ENCODE measurements at places on chromosomes 2 and 18.
A peak's percentile ranks its signal among the peaks of the same experiment; 100 is the strongest.

DNA sequence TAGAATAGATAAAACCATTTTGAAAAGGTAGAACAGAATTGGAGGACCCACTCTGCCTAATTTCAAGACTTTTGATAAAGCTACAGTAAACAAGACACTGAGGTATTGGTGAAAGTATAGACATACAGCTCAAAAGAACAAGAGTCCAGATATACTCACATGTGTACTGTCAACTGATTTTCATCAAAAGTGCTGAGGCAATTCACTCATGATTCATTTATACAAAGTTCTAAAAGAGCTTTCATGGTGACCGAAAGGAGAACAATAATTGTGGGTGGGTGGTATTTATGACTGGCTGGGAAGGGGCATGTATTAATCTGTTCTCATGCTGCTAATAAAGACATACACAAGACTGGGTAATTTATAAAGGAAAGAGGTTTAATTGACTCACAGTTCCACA is 7.3 kb downstream of the MAP4K3 start:
- H3K27me3 ChIP-seq, result no peaks in the 10 kb centered on the region
- H3K4me3 ChIP-seq, result no peak overlapping the region
- H3K4me1 ChIP-seq, result peaks cover 38% of the 10 kb centered on the region
- H3K36me3 ChIP-seq, result no peaks in the 10 kb centered on the region
- no peak for DNase-seq

- no peak overlapping the region for H3K27ac ChIP-seq
- H3K4me3 ChIP-seq, result no peak overlapping the region
- no peaks in the 10 kb centered on the region for H3K27me3 ChIP-seq
- H3K4me1 ChIP-seq, result peaks cover 9% of the 10 kb centered on the region
These were observed 52.4 kb downstream of the FAM168B start for GRCh38 chr2:131040661-131041401.

- DNase-seq, result no peak
- H3K27ac ChIP-seq, result no peak overlapping the region
- peaks cover 4% of the 10 kb centered on the region for H3K4me1 ChIP-seq
- no peak overlapping the region for H3K4me3 ChIP-seq
- no peaks in the 10 kb centered on the region for H3K36me3 ChIP-seq
These were observed 2.2 kb downstream of the IL36RN start for GRCh38 chr2:113061241-113061640.

- H3K27ac ChIP-seq, result no peak overlapping the region
- no peak for DNase-seq
- no peak overlapping the region for H3K4me3 ChIP-seq
- H3K4me1 ChIP-seq, result no peaks in the 10 kb centered on the region
- no peaks in the 10 kb centered on the region for H3K27me3 ChIP-seq
These were observed 26.4 kb upstream of the PKDCC start for GRCh38 chr2:42021464-42021863.

DNA sequence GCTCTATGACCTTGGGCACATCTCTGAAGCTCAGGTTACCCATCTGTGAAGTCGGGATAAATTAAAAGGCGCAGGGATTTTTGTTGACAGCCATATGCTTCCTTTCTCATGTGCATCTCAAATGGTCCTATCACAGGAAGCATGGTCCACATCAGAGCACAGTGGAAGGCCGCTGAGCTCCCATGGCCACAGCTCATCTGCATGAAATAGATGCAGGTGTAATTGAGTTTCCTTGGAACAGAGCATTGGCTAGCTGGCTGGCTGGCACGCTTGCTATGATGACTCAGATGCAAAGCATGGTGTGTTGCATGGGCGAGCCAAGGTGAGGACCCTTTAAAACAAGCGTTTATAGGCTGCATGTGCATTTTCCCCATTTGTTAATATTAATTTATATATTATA is 79.3 kb downstream of the TXNL1 start:
- peak overlapping the region; percentile 43 for H3K27ac ChIP-seq
- no peaks in the 10 kb centered on the region for H3K36me3 ChIP-seq
- peak; percentile 88 for DNase-seq
- H3K4me3 ChIP-seq, result no peak overlapping the region
- peaks cover 24% of the 10 kb centered on the region for H3K4me1 ChIP-seq

DNA sequence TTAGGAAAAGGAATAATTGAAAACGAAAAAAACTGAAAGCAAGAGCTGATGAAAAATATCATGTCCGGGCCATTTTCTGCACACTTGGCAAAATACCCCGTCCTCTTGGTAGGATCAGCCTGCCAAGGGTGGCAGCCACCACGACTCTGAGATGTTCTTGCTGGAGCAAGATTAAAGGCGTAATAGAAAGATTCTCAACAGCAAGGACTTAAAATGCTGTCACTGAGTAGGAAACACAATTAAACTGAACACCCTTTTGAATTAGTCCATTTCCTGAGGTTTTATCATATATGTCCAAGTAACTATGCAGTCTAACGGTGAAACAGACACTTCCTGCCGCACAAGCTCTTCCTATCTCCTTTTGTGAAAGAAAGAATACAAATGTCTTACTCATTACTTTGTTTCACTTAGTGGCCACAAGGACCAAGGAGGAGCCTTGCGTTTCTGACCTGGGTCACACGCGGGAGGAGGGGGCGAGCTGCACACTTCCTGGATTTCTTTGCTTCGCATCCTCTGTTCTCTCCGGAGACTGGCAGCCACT is 222.7 kb downstream of the PIEZO2 start:
- H3K27me3 ChIP-seq, result no peaks in the 10 kb centered on the region
- H3K36me3 ChIP-seq, result no peaks in the 10 kb centered on the region
- DNase-seq, result no peak

DNA sequence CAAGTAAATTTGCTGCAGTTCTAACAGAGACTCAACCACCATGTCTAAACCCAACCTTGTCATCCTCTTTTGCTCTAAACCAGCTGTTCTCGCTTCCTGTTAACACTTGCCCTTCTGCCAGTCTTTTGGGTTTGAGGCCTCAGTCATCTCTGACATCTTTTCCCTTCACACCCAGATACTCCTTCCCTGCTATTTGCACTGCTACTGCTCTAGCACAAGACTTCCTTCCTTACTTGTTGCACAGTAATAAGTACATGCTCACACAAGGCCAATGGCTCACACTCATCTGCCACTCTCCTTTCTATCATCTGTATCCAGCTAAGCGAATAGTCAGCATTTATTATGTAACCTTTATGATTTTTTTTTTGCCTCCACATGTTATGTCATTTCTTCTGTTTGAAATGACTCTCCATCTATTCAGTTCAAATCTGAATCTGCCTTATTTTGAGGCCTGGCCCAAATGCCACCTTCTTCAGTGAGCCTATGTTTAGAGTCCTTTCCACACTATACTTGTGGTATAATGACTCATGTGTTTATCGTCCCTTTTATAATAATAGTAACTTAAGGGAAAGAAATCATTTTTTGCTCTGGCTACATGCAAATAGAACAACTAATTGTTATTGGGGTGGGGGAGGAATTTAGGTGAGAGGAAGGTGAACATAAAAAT is 22.5 kb upstream of the CDKL4 start:
- no peak overlapping the region for H3K4me3 ChIP-seq
- H3K36me3 ChIP-seq, result no peaks in the 10 kb centered on the region
- no peaks in the 10 kb centered on the region for H3K27me3 ChIP-seq
- H3K27ac ChIP-seq, result no peak overlapping the region
- H3K4me1 ChIP-seq, result no peaks in the 10 kb centered on the region

GRCh38 chr2:138298120-138298814 is 203.3 kb upstream of the SPOPL start:
- DNase-seq, result no peak
- no peaks in the 10 kb centered on the region for H3K27me3 ChIP-seq
- peaks cover 5% of the 10 kb centered on the region for H3K4me1 ChIP-seq
- no peaks in the 10 kb centered on the region for H3K36me3 ChIP-seq

- no peaks in the 10 kb centered on the region for H3K36me3 ChIP-seq
- H3K4me1 ChIP-seq, result no peaks in the 10 kb centered on the region
- H3K4me3 ChIP-seq, result no peak overlapping the region
- H3K27me3 ChIP-seq, result no peaks in the 10 kb centered on the region
These were observed 6.7 kb upstream of the B3GNT7 start for GRCh38 chr2:231388725-231389346.

GRCh38 chr2:208990716-208991115 is 433.1 kb upstream of the MAP2 start:
- DNase-seq, result no peak
- H3K4me3 ChIP-seq, result no peak overlapping the region
- H3K27ac ChIP-seq, result no peak overlapping the region
- no peaks in the 10 kb centered on the region for H3K36me3 ChIP-seq
- no peaks in the 10 kb centered on the region for H3K27me3 ChIP-seq

GRCh38 chr18:45702708-45703265 is 21.2 kb upstream of the SLC14A1 start:
- no peaks in the 10 kb centered on the region for H3K27me3 ChIP-seq
- no peak for DNase-seq
- H3K27ac ChIP-seq, result no peak overlapping the region
- H3K36me3 ChIP-seq, result no peaks in the 10 kb centered on the region
